WTC11 (cell line): ENCODE measurements at places on chromosomes 6 and 20. TPM values are rescaled to one million over a fixed set of nuclear protein-coding genes. Genes with fewer than 3 reads are reported as not detected.

DNA sequence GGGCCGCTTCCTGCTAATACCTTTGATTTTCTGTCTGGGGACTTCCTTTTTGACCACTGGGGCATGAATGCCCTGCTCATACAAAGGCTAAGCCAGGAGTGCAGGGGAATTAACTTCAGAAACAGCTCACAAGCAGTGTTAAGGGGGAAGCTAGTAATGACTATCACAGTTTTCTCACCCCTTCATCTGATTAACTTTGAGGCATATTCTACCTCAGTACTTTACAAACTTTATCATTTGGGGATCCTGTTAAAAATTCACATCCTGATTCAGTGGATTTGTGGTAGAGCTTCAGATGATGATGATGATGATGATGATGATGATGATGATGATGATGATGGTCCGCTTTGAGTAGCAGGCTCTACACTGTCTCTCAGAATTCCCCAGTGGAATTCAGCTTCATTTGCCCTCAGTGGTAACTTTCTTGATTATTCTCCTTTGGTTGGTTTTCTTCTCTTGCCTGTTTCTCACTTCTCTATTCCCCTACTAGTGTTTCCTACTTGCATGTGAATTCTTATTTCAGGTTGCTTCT lies 78.4 kb upstream of the TMEM170B start:
- H3K4me1 ChIP-seq, result 0 out of 2 replicates have a peak, but pooled peaks cover 3% of the 10 kb centered on the region
- DNase-seq, result no peak
- H3K27me3 ChIP-seq, result no peaks in the 10 kb centered on the region; the same call in 1 of the 2 replicates
- no peaks in the 10 kb centered on the region for H3K36me3 ChIP-seq
- H3K27ac ChIP-seq, result no peak overlapping the region

The LY6G5C gene
- 0.98 to 1.6 TPM (median 1.0 TPM) in 3 replicates for total RNA-seq

GRCh38 chr6:20497216-20498040 lies 36.8 kb upstream of the CDKAL1 start:
- no peak for DNase-seq
- H3K4me3 ChIP-seq, result no peak overlapping the region
- H3K27me3 ChIP-seq, result no peaks in the 10 kb centered on the region
- no peak overlapping the region; the same call in 1 of the 2 replicates for H3K27ac ChIP-seq
- peaks cover 1% of the 10 kb centered on the region; the same call in 1 of the 2 replicates for H3K4me1 ChIP-seq

The HTR1E gene
- 0.09 TPM in 2 of 3 replicates, not detected in the other for total RNA-seq

- H3K27me3 ChIP-seq, result 0 out of 2 replicates have a peak, but pooled peaks cover 5% of the 10 kb centered on the region
- no peaks in the 10 kb centered on the region for H3K4me1 ChIP-seq
- peaks cover 13% of the 10 kb centered on the region for H3K36me3 ChIP-seq
- no peak overlapping the region for H3K27ac ChIP-seq
- peak; percentile 66 for DNase-seq
Measured at GRCh38 chr6:158213925-158214674, 46.0 kb downstream of the GTF2H5 start.

The FRMD1 gene
- 0.57 to 0.98 TPM (median 0.69 TPM) in 3 replicates for total RNA-seq

The ARG1 gene
- total RNA-seq, result 0.15 to 0.53 TPM (median 0.21 TPM) in 3 replicates

DNA sequence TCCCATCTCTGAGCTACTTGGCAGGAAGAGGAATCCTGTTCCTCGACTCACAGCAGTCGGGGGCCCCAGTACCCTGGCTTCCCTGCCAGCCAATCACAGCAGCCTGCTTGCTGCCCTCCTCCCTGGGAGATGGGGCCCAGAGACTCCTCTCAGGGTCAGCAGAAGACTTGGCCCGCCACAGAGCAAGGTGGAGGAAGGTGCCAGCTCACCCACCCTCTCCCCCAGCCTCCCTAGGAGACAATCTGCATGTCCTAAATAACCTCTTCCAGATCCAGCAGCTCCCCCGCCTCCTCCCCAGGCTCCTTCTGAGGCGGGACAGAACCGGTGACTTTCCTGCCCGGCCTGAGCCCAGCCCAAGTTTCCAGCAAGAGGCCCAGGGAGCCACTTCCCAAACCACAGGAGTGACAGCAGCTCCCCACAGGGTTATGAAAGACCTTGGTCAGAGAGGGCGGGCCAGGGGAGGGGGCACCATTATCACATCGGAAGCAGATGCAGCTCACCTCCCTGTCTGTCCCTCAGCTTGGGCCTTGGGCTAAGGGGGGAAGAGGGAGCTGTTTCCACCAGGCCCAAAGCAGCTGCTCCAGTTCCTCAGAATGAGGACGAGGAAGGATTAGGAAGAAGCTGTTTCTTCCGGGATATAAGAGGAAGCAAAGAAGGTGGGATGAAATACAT lies 2.3 kb downstream of the CCND3 start:
- peaks cover 6% of the 10 kb centered on the region for H3K36me3 ChIP-seq
- peak; percentile 52 for DNase-seq
- H3K4me1 ChIP-seq, result peaks cover 34% of the 10 kb centered on the region
- peak overlapping the region; percentile 92 for H3K4me3 ChIP-seq
- H3K27me3 ChIP-seq, result no peaks in the 10 kb centered on the region

DNA sequence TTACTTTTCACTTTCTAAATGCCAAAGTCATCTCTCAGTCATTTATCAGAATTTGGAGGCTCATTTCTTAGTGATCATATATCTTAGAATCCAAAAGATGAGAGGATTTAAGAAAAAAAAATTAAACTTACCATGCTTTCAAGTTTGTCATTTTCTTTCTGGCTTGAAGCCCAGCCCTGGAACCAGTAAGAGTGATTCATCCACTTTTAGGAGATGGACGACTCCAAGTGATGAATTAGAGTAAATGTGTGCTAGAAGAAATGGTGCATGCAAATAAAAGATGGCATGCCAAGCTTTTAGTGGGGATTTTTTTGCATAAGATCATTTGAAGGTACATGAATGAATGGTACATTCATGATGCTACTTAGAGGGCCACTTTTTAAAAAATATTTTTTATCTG lies 20.1 kb downstream of the PLCB1 start:
- no peak overlapping the region for H3K27ac ChIP-seq
- no peaks in the 10 kb centered on the region for H3K36me3 ChIP-seq
- peaks cover 14% of the 10 kb centered on the region for H3K4me1 ChIP-seq
- no peaks in the 10 kb centered on the region for H3K27me3 ChIP-seq
- no peak overlapping the region for H3K4me3 ChIP-seq

GRCh38 chr20:9412309-9412708 lies 102.1 kb upstream of the LAMP5 start:
- peaks cover 9% of the 10 kb centered on the region; the same call in 1 of the 2 replicates for H3K36me3 ChIP-seq
- no peak overlapping the region; the same call in 1 of the 2 replicates for H3K27ac ChIP-seq
- H3K4me1 ChIP-seq, result no peaks in the 10 kb centered on the region
- no peaks in the 10 kb centered on the region for H3K27me3 ChIP-seq
- H3K4me3 ChIP-seq, result no peak overlapping the region
- no peak for DNase-seq

DNA sequence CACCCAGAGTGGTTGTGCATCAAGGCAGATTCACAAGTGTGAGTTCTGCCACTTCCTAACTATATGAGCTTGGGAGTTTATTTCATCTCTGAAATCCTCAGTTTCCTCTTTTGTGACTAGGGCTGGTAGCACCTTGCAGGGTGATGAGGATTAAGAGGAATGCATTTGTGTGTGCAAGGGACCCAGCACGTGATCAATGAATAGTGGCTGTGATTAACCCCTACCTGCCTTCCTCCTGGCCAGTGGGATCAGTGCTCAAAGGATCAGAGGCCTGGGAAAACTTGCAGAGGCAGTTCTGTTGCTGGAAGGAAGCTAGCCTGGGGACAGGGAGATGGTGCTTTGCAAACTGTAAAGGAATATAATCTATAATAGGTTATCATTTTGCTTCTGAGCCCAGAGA lies 7.3 kb downstream of the SDC4 start:
- DNase-seq, result no peak
- H3K4me3 ChIP-seq, result peak overlapping the region; percentile 65
- H3K27me3 ChIP-seq, result no peaks in the 10 kb centered on the region
- peak overlapping the region; percentile 98 for H3K27ac ChIP-seq

The NKAIN2 gene
- 0.33 to 0.64 TPM (median 0.41 TPM) in 3 replicates for total RNA-seq

The TEAD3 gene
- total RNA-seq, result 32.0 to 34.3 TPM (median 33.9 TPM) in 3 replicates

DNA sequence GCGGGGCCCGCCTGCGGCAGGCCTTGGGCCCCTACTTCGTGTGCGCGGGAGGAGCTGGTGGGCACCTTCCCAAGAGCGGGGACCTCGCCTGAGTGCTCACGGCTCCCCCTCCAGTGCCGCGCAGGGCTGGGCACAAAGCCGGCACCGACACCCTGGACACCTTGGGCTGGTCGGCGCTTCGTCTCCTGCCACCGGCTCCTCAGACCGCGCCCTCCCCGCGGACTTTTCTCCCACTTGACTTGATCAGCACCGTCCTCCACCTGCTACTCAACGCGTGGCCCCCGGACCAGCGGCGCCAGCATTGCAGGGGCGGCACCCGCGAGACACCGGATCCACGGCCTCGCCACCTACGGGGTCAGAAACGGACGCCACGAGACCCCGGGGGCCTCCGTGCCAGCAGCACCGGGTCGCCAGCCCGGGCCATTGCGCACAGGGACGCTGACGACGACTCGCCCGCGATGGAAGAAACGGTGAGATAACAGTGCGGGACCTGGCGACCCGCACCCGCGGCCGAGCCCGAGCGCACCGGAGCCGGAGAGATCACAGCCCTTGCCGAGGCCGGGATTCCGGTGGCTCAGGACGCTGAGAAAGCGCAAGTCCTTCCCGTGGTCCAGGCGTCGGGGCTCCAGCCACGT lies 154.2 kb downstream of the DLL1 start:
- peaks cover 5% of the 10 kb centered on the region; the same call in 1 of the 2 replicates for H3K27me3 ChIP-seq
- no peaks in the 10 kb centered on the region for H3K4me1 ChIP-seq
- H3K36me3 ChIP-seq, result peaks cover 8% of the 10 kb centered on the region; the same call in 1 of the 2 replicates
- no peak overlapping the region for H3K4me3 ChIP-seq

The EFCAB8 gene
- 0.17 to 0.55 TPM (median 0.32 TPM) in 3 replicates for total RNA-seq

The MMP24 gene
- 6.6 to 16.8 TPM (median 7.2 TPM) in 3 replicates for total RNA-seq

The FAM162B gene
- total RNA-seq, result 1.6 to 3.0 TPM (median 1.6 TPM) in 3 replicates

DNA sequence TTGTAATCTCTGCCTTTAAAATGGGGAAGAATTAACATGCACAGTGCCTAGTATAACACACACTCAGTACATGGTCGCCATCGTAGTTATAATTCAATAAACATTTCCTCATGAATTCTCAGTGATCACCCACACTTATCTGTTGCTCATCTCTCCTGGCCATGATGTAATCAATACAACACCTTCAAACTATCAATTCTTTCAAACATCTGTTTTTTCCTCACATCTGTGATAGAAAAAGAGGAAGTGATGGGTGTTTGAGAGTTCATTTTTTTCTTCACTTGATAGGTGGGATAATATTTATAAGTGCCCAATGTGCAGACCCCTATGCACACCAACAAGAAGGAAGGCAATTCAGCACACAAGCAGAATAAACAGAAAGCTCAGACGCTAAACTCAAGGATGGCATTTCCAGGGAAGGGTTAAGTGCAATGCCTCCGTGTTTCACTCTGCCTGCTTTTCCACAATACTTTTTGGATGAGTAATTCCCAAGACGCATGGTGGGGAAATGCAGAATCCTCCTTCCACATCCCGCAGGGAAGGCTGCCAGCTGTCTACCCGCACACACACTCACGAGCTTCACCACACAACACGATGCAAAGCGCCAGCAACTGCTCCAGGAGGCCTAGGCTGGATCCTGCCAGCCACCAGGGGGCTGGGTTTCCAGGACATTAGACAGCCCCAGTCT lies 100.3 kb downstream of the GMPR start:
- no peaks in the 10 kb centered on the region for H3K27me3 ChIP-seq
- no peak overlapping the region for H3K27ac ChIP-seq
- H3K36me3 ChIP-seq, result no peaks in the 10 kb centered on the region
- H3K4me3 ChIP-seq, result no peak overlapping the region

The LAMA5 gene
- total RNA-seq, result 298 to 329 TPM (median 323 TPM) in 3 replicates

The PPP1R14C gene
- 0.66 to 1.1 TPM (median 0.80 TPM) in 3 replicates for total RNA-seq

The C20orf144 gene
- 0.09 to 0.21 TPM (median 0.14 TPM) in 3 replicates for total RNA-seq

- no peak overlapping the region for H3K27ac ChIP-seq
- H3K4me3 ChIP-seq, result no peak overlapping the region
- peaks cover 10% of the 10 kb centered on the region for H3K4me1 ChIP-seq
- DNase-seq, result no peak
- H3K36me3 ChIP-seq, result no peaks in the 10 kb centered on the region
Measured at GRCh38 chr6:149212206-149212605, 105.3 kb upstream of the TAB2 start.

DNA sequence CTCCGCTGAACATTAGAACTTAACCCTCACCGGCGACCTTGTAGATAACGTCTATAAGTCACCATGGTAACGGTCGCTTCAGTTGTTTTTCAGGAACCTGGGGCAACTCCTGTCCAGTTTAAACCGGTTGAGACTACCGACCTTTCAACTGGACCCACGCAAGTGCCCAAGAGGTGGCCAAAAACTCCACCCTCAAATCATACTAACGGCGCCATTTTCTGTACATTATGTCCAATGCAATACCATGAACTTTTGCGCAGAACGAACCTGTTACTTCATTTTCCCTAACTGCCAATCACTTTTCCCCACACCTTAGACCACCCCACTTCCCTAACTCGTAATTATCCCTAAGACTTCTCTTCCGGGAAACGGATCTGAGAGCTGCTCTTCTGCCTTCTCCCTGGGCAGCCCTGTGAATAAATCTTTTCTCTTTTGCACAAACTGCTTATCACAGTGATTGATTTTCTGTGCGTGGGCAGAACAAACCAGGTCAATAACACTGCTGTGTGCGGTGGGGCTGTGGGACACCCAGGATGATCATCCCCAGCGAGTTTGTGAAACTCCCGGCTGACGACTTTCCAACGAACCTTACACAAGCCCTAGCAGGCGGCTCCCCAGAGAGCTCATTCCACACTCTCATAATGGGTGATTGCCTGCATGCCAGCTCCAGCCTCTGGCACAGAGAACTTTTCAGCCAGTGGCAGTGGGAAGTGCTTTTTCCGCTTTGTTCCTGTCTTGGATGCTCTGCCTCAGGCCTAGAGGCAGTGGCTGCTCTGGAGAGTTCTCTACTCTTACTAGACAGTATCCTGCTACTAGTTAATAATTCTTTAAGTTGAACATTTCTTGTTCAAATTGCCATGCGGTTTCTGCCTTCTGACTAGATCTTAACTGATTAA lies 28.6 kb downstream of the GPX5 start:
- H3K27me3 ChIP-seq, result peaks cover 69% of the 10 kb centered on the region
- H3K36me3 ChIP-seq, result no peaks in the 10 kb centered on the region
- no peak overlapping the region for H3K27ac ChIP-seq
- DNase-seq, result no peak

The C20orf141 gene
- total RNA-seq, result not detected in 3 replicates

The SH3BGRL2 gene
- 13.8 to 16.5 TPM (median 15.5 TPM) in 3 replicates for total RNA-seq

GRCh38 chr20:2509468-2509781 lies 710 bp upstream of the ZNF343 start:
- no peak for DNase-seq
- H3K27ac ChIP-seq, result no peak overlapping the region

GRCh38 chr6:82365016-82365795 lies 1.6 kb downstream of the TPBG start:
- peak overlapping the region; percentile 80 for H3K27ac ChIP-seq
- DNase-seq, result peak; percentile 56

- peaks cover 17% of the 10 kb centered on the region for H3K36me3 ChIP-seq
- peaks cover 53% of the 10 kb centered on the region for H3K4me1 ChIP-seq
- DNase-seq, result peak; percentile 24
Measured at GRCh38 chr20:542777-543368, 717 bp downstream of the CSNK2A1 start.
